ENCODE measurements at places on chromosomes 11 and 22.

DNA sequence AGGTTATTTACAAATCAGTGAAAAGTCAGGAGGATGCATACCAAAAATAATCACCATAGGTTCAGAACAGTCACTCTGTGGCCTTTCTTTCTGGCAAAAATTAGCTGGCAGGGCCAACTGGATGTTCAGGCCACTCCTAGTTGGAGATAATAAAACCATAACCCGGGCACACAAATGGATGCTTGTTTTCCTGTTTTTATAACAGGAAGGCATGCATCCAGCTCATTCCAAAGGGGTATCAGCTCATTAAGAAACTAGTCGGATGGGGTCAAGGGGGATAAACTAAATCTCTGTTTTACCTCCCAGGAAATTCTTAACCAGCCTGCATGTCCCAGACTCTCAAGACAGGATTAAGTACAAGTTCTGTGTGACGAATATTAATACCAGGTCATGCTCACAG, 81.0 kb downstream of the FBXO7 start:
- no peak for DNase-seq

- no peak for DNase-seq
Measured at GRCh38 chr11:10087186-10087922, 206.7 kb downstream of the SBF2 start.

DNA sequence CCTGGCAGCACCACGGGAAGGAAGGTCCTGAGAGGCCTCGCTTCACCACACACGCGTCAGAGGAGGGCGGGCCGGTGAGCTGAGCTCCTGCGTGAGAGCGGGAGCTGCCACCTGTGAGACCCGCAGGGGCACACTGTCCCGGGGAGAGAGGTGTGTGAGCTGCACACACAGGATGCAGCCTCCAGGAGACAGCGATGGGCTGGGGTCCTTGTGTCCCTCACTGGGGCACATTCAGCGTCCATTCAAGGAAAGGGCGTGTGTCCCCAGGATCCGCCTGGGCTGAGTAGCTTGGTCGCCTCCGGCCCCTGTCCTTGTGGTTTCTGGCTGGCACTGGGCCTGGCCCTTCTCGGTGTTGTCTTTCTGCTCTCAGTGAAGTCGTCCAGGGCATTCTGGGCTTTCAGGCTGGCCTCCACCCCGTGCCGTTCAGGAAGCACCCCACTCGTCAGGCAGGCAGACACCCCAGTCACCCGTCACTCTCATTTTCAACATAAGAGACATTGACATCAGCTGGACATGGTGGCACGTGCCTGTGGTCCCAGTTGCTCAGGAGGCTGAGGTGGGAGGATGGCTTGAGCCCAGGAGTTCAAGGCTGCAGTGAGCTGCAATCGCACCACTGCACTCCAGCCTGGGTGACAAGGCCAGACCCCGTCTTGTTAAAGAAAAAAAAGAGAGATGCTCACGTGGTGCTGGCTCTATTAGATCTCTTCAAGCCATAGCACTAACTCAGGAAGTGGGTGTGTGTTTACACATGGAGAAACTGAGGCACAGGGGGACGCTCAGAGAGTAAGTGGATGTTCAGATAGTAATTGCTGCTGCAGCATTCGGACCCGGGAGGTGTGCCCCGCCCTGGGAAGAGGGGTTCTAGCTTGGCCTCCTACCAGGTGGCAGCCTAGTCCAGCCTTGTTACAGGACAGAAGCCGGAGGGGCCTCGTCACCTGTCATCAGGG, 1081.6 kb downstream of the BRD1 start:
- DNase-seq = no peak

- DNase-seq = no peak
Measured at GRCh38 chr11:59660621-59661020, 8.2 kb downstream of the PATL1 start.

GRCh38 chr11:15228331-15228849, 113.7 kb downstream of the INSC start:
- DNase-seq = no peak

DNA sequence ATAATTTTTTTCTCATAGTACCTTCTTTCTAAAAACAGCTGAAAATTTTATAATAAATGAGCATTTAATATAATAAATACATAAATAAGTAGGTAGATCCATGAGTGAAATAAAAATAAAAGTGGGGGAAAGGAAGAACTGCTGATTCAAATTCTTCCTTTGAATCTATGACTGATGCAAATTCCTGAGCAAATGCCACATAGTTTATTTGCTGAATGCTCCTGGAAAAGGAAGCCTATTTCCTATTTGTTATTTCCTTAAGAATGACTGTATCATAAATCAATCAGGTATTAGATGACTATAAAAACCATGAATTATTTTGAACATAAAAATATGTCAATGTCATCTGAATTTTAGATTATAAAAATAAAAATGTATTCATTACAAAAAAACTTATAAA, 16.6 kb downstream of the BTBD10 start:
- no peak for DNase-seq

- DNase-seq = peak; percentile 52
Measured at GRCh38 chr11:14894657-14895598, 2.9 kb upstream of the CYP2R1 start.

- no peak for DNase-seq
Measured at GRCh38 chr11:126491092-126491491, 135.6 kb downstream of the ST3GAL4 start.
